ENCODE measurements at places on chromosomes 1 and 21. TPM values are rescaled to one million over a fixed set of nuclear protein-coding genes. Genes with fewer than 3 reads are reported as not detected.

DNA sequence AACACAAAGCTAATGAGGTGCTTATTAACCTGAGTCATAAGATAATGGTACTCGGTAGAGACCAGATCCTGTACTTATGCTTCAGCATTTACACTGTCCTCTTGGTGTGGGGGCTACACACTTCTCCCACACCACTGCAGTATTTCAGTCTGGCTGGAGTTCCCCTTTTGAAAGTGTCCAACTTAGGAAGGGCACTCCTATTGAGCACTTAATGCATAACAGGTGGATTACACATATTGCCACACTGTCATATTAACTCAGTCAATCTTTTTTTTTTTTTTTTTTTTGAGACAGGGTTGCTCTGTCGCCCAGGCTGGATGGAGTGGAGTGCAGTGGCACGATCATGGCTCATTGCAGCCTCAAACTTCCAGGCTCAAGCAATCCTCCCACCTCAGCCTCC lies 1.5 kb downstream of the GPATCH4 start:
- no peak for DNase-seq

DNA sequence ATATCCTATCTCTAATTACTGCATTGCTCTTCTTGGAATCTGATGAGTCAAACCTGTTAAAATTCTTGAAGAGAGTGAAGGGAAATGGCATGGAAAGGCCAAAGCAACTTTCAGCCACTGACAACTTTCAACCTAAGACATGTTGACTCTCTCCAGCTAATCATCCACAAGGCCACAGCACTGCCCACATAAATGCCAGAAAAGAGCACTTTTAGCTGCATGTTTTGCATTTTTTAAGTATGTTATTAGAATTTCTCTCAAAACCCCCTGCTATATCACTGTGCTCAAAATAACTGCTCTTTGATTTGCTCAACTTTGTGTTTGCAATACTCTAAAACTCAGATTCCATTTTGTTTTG lies 352.5 kb downstream of the ADGRL2 start:
- no peak for DNase-seq

DNA sequence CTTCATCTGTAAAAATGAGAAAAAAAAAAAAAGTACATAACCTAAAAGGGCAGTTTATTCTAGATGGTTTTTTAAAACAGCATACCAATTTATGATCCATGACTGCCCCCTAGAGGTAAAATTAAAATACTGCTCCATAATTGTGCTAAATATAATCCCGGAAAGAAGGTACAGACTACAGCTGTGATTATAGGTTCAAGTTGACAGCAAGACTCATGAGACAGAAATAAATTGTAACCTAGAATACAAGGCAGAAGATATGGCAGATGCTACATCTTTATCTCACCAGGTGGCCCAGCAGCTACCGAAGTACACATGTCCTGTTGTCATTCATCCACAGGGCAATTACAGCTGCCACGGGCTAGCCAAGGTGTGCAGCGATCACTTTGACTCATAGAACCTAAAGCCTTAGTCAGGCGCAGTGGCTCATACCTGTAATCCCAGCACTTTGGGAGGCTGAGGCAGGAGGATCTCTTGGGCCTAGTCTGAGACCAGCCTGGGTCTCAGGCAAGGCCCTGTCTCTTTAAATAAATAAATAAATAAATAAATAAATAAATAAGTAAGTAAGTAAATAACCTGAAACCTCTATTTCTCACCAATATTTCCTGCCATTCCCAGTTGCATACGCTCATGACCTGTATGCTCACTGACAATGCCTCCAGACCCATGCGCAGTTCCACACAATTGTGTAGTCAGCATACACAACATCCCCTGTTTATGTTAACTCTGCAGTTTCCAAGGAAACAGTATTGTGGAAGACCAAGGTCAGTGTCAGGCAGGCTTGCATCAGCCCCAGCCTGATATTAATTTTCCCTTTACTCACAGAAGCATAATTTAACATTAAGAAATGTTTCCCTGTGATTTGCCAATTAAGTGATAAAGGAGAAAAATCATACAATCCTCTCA lies 18.3 kb upstream of the PPIE start:
- DNase-seq, result no peak

DNA sequence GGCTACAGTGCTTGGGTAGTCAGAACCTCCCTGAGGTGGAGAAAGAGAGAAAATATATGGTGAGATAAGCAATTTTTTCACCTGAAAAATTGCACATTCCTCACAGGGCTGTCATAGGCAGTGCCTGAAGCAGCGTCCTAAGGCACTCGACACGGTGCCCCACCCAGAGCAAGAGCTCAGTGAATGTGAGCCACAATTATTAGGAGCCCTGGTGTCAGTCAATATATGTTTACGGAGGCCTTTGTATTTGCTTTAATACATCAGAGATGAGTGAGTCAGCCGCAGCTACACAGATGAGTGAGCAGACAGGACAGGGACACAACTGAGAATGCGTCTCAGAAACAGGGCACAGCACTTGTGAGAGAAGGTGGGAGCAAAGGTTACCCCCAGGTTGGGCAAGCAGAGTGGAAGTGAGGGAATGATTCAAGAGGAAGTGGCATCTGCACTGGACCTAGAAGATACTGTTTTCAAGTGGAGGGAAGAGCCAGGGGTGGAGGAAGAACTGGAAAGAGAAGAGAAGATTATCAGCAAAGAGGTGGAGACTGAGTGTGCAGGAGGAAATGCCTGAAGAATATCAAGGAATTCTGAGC lies 5.2 kb upstream of the PIGC start:
- no peak for DNase-seq

DNA sequence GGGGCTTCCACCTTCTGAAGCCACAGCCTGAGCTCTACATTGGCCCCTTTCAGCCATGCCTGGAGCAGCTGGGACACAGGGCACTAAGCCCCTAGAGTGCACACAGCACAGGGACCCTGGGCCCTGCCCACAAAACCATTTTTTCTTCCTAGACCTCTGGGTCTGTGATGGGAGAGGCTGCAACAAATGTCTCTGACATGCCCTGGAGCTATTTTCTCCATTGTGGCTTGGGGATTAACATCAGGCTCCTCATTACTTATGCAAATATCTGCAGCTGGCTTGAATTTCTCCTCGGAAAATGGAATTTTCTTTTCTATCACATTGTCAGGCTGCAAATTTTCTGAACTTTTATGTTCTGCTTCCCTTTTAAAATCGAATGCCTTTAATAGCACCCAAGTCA lies 795.7 kb downstream of the LTN1 start:
- no peak for DNase-seq

- no peak for DNase-seq
These were observed 11.1 kb upstream of the GJA5 start for GRCh38 chr1:147771226-147772125.

Gene BATF3
- total RNA-seq, result 1.6 TPM

Gene C1orf210
- 0.99 TPM for total RNA-seq

- no peak for DNase-seq
These were observed 4.6 kb downstream of the LAMC1 start for GRCh38 chr1:183027791-183028190.

DNA sequence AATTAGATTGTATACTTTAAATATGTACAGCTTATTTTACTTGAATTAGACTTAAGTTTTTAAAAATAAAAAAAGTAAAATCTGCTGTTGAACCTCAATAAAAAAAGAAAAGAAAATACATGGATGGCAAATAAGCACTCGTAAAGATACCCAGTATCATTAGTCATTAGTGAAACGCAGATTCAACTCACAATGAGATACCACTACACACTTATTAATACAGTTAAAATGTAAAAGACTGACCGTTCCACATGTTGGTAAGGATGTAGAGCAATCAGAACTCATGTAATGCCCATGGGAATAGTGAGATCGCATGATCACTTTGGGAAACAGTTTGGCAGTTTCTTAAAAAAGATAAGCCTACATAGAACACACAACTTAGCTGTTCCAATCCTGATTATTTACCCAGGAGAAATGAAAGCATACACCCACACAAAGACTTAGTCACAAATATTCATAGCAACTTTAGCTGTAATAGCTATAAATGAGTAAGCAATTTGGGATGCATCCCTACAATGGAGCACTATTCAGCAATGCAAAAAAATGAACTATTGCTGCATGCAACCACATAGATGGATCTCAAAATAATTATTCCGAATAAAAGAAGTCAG lies 7.3 kb downstream of the SH2D1B start:
- no peak for DNase-seq
